ENCODE measurements at places on chromosomes 2 and 18. TPM values are rescaled to one million over a fixed set of nuclear protein-coding genes. Genes with fewer than 3 reads are reported as not detected.

The PPP1R7 gene
- 68.0 TPM for total RNA-seq

The KCNE4 gene
- total RNA-seq: not detected

The GNAL gene
- 0.76 TPM for total RNA-seq

The EPB41L3 gene
- total RNA-seq: 0.52 TPM

The TTC27 gene
- total RNA-seq: 19.9 TPM

- no peaks in the 10 kb centered on the region for H3K27me3 ChIP-seq
- no peaks in the 10 kb centered on the region for H3K36me3 ChIP-seq
- no peak overlapping the region for H3K4me3 ChIP-seq
- H3K27ac ChIP-seq: no peak overlapping the region
- no peak for DNase-seq
These were observed 571.2 kb upstream of the TNP1 start for GRCh38 chr2:217430916-217431576.

DNA sequence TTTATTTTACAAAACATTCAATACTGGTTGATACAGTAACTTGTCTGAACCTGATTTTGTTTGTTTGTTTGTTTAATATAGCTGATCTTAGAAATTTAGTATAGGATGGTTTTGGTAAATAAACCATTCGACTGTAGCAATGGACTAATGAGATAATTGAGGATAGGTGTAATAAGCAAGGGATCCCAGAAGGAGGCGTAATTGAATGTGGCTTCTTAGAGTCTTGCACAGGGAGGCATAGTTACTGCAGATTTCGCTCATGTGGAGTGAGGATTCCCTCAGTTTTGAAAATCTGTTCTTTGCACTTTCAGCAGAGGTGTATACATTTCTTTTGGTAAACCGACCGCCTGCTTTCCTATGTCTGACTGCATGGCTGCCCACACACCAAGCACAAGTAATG is 709.6 kb downstream of the SOCS6 start:
- H3K4me3 ChIP-seq: no peak overlapping the region
- no peaks in the 10 kb centered on the region for H3K4me1 ChIP-seq
- no peaks in the 10 kb centered on the region for H3K27me3 ChIP-seq
- DNase-seq: no peak
- H3K27ac ChIP-seq: no peak overlapping the region
- H3K36me3 ChIP-seq: no peaks in the 10 kb centered on the region

DNA sequence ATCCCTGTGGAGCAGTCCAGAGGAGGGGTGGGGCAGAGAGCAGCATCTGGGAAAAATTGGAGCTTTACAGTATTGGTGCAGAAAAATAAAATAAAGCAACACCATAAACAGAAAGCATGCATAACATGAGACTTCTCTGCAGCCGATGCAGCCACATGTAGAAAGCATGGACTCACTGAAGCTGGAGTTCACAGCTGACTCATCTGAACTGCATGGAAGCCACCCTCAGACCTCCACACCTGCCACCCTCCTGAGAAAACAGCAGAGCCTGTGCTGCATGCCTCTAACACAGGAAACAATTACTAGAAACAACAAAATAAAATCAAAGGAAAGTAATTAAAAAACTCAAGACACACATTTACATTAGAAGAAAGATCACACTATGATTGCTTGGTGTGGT is 169.4 kb upstream of the ALKAL2 start:
- H3K4me3 ChIP-seq: no peak overlapping the region
- peaks cover 12% of the 10 kb centered on the region for H3K27me3 ChIP-seq
- no peaks in the 10 kb centered on the region for H3K36me3 ChIP-seq

DNA sequence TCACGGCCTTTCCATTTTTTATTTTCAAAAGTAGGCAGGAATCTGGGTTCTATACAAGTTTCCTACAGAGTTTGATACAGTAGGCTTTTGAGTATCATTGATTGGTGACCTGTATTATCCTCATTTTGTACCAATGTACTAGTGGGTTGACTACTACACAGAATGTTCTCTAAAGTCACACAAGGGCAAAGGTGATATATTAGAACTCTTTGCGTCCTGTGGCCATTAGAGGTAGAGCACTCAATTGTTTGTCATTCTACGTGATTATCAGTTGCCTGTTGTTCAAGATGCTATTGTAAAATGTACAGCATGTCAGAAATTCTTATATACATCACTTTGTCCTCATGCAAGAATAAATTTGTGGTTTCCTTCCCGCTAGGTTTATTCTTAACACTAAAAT is 24.8 kb downstream of the WDR75 start:
- H3K27me3 ChIP-seq: no peaks in the 10 kb centered on the region
- H3K4me1 ChIP-seq: no peaks in the 10 kb centered on the region
- H3K36me3 ChIP-seq: peaks cover 95% of the 10 kb centered on the region
- no peak overlapping the region for H3K4me3 ChIP-seq
- no peak overlapping the region for H3K27ac ChIP-seq

DNA sequence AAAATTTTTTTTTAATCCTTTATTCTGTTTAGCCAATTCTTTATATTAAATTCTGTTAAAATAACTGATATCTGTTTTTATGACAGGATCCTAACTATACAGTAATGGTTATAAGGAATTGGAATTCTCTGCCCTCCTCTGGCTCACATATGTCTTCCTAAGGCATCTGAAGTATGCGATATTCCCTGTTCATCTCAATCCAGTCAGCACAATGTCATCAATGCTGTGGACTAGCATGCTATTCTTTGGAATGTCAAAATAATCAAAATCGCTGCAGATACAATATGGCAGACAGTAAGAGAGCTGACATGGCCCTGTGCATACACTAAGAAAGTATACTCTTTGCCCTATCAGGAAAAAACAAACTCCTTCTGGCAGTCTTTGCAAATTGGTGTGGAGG is 107.6 kb downstream of the AP1S3 start:
- H3K27me3 ChIP-seq: peaks cover 2% of the 10 kb centered on the region
- DNase-seq: no peak
- no peak overlapping the region for H3K27ac ChIP-seq
- no peak overlapping the region for H3K4me3 ChIP-seq

GRCh38 chr2:37230581-37230980 is 815 bp downstream of the CEBPZ start:
- no peaks in the 10 kb centered on the region for H3K27me3 ChIP-seq
- peaks cover 29% of the 10 kb centered on the region for H3K36me3 ChIP-seq
- H3K4me3 ChIP-seq: peak overlapping the region; percentile 98
- H3K27ac ChIP-seq: peak overlapping the region; percentile 92

DNA sequence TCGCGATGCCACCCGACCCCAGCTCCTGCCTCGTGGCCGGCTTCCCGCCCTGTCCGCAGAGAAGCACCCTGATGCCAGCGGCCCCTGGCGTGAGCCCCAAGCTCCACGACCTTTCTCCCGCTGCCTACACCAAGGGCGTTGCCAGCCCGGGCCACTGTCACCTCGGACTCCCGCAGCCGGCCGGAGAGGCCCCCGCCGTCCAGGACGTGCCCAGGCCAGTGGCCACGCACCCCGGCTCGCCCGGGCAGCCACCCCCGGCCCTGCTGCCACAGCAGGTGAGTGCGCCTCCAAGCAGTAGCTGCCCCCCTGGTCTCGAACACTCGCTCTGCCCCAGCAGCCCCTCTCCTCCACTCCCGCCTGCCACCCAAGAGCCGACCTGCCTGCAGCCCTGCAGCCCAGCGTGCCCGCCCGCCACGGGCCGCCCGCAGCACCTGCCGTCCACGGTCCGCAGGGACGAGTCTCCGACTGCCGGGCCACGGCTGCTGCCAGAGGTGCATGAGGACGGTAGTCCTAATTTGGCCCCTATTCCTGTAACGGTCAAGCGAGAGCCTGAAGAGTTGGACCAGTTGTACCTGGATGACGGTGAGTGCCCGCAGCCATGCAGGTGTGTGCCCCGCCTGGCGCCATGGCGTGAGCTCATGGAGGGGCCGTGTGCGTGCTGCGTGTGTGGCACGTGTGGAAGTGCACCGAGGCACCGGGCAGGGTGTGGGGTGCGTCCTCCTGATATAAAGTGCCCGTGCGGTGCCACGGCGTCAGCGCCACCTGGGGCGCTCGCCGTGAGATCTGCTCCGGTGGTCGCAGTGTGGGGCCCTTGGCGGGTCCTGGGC is 90.8 kb downstream of the NFATC1 start:
- H3K36me3 ChIP-seq: peaks cover 34% of the 10 kb centered on the region
- H3K27me3 ChIP-seq: no peaks in the 10 kb centered on the region
- DNase-seq: no peak
- no peaks in the 10 kb centered on the region for H3K4me1 ChIP-seq
- no peak overlapping the region for H3K27ac ChIP-seq
- no peak overlapping the region for H3K4me3 ChIP-seq

- DNase-seq: no peak
- H3K4me3 ChIP-seq: no peak overlapping the region
- no peaks in the 10 kb centered on the region for H3K4me1 ChIP-seq
These were observed 287.7 kb upstream of the ZSWIM2 start for GRCh38 chr2:187136646-187137045.

GRCh38 chr2:224309176-224309575 is 92.7 kb downstream of the FAM124B start:
- H3K27me3 ChIP-seq: peaks cover 1% of the 10 kb centered on the region
- no peaks in the 10 kb centered on the region for H3K36me3 ChIP-seq
- H3K4me1 ChIP-seq: no peaks in the 10 kb centered on the region

DNA sequence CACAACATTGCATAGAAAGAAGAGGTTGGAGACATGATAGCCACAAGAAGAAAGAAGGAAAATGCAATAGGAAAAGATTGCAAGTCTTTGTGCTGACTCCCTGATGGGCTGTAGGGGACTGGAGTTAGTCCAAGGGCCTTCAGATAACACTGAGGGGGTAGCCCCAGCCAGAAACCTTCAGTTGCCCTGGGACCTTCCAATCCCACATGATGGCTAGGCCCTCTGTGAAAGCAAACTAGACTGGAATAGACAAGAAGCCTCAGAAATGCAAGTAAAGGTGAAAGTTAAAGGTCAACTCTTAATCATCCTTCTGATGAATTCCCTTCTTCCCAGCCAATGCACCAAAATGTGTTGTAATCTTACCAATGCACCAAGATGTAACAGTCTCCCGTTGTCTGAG is 19.2 kb downstream of the CMPK2 start:
- H3K4me3 ChIP-seq: no peak overlapping the region
- no peak for DNase-seq
- H3K4me1 ChIP-seq: no peaks in the 10 kb centered on the region
- H3K27me3 ChIP-seq: peaks cover 4% of the 10 kb centered on the region
- no peak overlapping the region for H3K27ac ChIP-seq

DNA sequence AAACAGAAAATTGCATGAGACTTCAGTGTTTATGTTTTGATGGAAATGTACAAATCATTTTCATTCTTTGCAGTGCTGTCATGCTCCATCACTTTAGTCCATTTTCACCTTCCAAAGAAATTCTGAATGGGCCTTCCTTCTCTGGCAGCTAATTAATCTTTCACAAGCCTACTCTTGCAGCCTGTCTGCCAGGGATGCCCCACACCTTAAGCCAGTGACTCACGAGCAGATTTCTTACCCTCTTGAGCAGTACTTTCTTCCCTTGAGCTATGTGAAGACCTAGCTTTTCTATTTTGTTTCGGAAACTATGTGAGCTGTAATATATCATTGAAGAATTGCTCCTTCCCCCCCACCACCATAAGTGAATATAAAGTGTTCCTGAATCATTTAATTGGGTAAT is 404.3 kb upstream of the VWC2L start:
- no peaks in the 10 kb centered on the region for H3K36me3 ChIP-seq
- H3K4me1 ChIP-seq: no peaks in the 10 kb centered on the region
- H3K27me3 ChIP-seq: no peaks in the 10 kb centered on the region
- H3K27ac ChIP-seq: no peak overlapping the region

- H3K4me3 ChIP-seq: no peak overlapping the region
- no peaks in the 10 kb centered on the region for H3K27me3 ChIP-seq
- H3K27ac ChIP-seq: no peak overlapping the region
- no peaks in the 10 kb centered on the region for H3K4me1 ChIP-seq
- no peak for DNase-seq
These were observed 62.6 kb downstream of the EMX1 start for GRCh38 chr2:72979896-72980295.

GRCh38 chr18:41681138-41681880 is 273.7 kb upstream of the PIK3C3 start:
- DNase-seq: no peak
- no peak overlapping the region for H3K4me3 ChIP-seq
- H3K36me3 ChIP-seq: no peaks in the 10 kb centered on the region
- H3K27me3 ChIP-seq: no peaks in the 10 kb centered on the region

DNA sequence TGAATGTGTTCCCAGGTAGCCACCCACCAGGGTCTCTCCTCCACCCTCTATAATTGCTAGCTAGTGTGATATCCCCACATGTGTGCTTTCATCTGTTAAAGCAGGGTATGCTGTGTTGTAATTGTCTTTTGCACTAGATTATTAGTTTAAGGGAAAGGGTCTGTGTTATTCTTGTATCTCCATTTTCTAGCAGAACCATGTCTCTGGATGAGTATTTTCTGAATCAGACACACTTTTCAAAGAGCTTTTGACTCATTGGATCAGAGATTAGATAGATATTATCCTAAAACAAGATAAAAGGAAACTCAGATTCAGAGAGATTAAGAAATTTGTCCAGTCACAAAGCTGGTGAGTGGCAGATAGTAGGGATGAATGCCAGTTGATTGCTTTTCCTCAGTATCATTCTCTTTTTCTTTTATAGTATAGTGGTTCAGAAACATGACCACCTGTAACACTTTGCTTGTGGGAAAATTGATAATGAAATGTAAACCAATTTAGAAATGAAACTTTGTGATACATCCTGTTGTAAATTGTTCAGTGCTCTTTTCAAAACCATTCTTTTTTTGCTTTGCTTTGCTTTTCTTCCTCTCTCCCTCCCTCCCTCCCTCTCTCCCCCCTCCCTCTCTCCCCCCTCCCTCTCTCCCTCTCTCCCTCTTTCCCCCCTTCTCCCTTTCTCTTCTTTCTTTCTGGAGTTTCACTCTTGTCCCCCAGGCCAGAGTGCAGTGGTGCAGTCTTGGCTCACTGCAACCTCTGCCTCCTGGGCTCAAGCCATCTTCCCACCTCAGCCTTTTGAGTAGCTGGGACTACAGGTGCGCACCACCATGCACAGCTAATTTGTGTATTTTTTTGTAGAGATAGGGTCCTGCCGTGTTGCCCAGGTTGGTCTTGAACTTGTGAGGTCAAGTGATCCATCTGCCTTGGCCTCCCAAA is 7.4 kb downstream of the MIB1 start:
- peak overlapping the region; percentile 52 for H3K27ac ChIP-seq
- H3K4me3 ChIP-seq: peak overlapping the region; percentile 41
- H3K36me3 ChIP-seq: no peaks in the 10 kb centered on the region
- DNase-seq: peak; percentile 25

- peak overlapping the region; percentile 84 for H3K4me3 ChIP-seq
- H3K27me3 ChIP-seq: no peaks in the 10 kb centered on the region
- peaks cover 75% of the 10 kb centered on the region for H3K4me1 ChIP-seq
- H3K27ac ChIP-seq: peak overlapping the region; percentile 93
- no peak for DNase-seq
- H3K36me3 ChIP-seq: peaks cover 17% of the 10 kb centered on the region
These were observed 14.7 kb downstream of the CFLAR start for GRCh38 chr2:201130524-201131186.

DNA sequence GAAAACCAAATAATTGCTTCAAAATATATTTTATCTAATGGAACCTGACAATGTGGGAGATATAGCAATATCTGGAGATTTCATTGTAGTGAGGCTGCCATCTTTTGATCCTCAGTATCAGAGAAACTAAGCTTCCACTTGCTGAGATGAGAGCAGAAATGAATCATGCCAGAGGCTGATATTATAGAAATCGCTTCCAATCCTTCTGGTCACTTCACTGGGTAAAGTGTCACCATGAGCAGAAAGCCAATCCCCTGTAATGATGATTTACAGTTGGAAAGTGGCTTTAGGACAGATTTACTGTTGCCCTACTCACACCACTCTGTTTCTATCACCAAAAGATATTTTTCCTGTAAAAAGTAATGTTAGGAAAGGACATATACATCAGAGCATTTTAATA is 365.0 kb upstream of the VRK2 start:
- no peaks in the 10 kb centered on the region for H3K4me1 ChIP-seq
- H3K4me3 ChIP-seq: no peak overlapping the region
